ENCODE measurements at places on chromosomes 4 and X.

GRCh38 chr4:111136438-111136837 lies 513.6 kb upstream of the PITX2 start:
- DNase-seq, result no peak

DNA sequence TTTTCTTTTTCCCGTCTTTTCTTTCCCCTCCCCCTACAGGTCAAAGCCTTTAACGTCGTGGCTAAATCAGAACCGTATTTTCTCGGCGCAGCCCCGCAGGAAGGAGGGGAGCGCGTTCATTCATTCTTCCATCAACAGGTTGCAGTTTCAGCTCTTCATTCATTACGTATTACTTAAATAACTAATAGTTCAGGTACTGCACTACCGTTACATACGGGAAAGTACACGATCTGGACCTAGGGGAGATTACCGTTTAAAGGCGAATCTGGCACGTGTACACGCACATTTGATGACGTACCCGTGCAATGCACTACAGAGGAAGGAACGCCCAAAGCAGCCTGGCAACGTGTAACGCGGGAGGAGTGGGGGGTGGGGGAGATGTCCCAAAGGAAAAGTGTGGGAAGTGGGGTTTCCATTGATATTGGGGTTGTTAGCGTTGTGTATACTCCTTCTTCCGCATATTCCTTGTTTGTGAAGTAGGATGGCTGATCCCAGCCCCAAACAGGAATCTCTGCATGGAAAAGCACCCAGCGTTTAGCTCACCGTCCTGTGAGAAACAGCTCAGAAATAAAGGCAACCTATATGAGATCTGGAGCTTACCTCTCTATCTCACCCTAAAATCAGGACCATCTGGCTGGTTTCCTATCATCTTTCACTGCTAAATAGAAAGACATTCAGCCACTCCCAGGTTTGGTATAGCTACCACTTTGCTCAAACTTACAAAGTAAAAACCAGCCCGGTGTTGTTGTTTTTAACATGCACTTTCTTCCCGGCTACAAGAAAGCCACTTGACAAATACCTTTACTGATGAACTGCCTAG lies 585 bp upstream of the SEC24D start:
- DNase-seq, result peak; percentile 34

- DNase-seq, result peak; percentile 54
Observed at GRCh38 chrX:46978341-46979291, 66.4 kb downstream of the JADE3 start.

DNA sequence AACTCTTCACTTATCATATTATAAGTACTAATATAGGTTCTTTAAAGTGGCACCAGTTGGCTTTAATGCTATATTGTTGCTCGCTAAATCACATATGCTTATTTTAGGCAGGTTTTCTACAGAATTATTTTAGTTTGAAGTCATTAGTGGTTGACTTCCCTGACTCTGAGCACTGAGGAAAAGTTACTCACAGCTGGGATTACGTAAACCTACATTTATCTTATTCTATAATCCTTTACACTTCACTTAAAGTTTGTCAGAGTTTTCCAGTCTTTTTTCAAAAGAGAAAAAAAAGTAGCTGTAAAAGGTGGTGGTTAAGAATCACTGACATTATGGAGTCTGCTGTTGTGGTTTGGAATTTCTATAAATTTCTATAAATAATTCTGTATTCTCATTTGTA lies 5.8 kb downstream of the UGT2B4 start:
- no peak for DNase-seq

- peak; percentile 92 for DNase-seq
Observed at GRCh38 chr4:123649645-123650391, 253.2 kb downstream of the SPRY1 start.

DNA sequence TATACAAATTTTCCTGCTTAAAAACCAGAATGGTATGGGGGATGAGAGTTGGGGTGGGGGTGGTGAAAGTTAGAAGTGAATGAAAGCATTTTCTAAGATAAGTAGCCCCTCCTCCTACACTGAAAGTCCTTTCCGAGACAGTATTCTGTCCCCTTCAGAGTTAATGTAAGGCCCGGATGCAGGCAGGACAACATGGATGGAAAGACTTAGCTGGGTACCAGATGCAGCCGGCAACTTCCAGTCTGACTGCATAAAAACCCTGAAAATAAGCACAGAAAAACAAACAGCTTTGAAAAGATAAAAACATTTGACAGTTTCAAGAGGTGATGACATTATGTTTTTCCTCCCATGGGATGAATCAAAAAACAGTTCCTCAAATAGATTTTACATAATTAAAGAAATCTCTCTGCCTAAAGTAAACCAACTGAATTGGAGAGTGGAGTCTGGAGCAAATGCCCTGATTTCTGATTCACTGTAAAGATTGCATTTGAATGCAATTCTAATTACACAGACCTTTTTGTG lies 196.3 kb downstream of the GPAT3 start:
- peak; percentile 3 for DNase-seq

DNA sequence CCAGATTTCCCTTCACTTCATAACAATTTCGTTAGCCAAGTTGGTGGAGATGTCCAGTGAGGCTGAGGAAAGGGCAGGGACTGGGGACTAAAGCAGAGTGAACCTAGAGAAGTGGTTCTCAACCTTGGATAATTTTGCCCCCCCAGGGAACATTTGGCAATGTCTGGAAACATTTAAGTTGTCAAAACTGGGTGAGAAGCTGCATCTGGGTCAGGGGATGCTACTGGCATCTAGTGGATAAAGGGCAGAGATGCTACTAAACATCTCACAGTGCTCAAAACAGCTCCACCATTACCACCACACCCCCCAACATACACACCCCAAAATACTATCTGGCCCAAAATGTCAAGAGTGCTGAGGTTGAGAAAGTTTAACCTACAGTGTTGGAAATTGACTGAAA lies 32.0 kb upstream of the FGF16 start:
- DNase-seq, result no peak

GRCh38 chr4:66568001-66568400 lies 897.7 kb upstream of the EPHA5 start:
- DNase-seq, result no peak

DNA sequence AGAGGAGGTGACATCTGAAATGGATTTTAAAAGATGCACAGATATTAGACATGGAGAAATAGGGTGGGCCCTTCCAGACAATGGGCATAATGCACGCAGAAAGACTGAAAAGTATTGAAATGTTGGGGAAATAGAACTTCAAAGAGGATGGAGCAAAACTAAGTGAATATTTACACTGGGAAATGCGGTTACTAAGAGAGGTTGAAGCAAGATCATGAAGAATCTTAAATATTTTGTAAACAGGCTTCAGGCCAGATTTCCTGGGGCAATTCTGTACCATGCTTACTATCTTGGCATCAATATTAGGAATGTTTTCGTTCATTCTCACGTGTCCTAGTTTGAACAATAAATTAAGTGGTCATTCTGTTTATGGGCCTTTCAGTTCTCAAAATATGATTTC lies 216.3 kb downstream of the ADAMTS3 start:
- DNase-seq, result no peak

DNA sequence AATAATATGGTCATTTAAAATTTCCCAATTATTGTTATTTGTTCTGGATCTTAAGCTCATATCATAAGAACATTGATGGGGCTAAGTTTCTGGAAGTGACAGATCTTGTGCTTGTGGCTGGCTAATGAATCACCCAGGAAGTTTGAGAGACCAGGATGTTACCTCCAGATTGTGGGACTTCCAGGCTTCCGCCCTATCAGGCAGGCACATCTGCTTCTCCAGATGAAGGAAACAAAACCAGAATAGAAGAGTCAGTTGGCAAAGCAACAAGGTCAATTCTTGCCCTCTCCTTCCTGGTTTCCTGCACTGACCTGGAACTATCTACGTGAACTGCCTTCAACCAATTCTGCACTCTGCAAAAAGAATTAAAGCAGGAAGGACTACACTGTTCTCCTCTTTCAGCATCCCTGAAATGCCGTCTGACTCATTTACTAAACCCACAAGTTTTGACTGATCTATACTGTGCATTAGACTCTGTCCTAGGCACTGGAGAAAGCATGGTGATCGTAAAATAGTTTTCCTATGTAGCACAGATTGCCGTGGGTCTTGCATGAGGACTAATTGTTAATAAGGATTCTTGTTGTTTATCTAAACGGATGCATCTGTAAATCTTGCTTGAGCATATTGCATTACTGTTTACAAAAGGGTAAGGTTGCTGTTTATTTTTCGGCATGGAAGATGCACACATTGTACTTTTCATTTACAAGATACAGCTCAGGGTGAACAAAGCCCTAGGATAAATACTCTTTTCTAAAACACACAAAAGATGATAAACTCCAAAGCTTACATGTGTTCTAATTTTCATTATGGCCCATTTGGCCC lies 74.6 kb downstream of the AMELX start:
- no peak for DNase-seq

All from NCI-H1436 (cell line).